Bronchial epithelial cell (primary cell): ENCODE measurements at places on chromosomes 2 and 18. TPM values are rescaled to one million over a fixed set of nuclear protein-coding genes. Genes with fewer than 3 reads are reported as not detected.

- peak; percentile 80 for DNase-seq
Measured at GRCh38 chr2:44582363-44583008, 220.7 kb downstream of the CAMKMT start.

- no peak for DNase-seq
Measured at GRCh38 chr2:75173740-75174139, 25.6 kb downstream of the TACR1 start.

Gene DOK1
- total RNA-seq: 0.51 and 1.1 TPM in 2 replicates

Gene SLC4A3
- total RNA-seq: 1.6 and 3.6 TPM in 2 replicates

Gene CCDC68
- total RNA-seq: 3.5 and 4.2 TPM in 2 replicates
